Stimulated activated CD4-positive, alpha-beta T cell treated with anti-CD3 and anti-CD28 coated beads, Interleukin-1b, Interleukin-23, amount 100 ng/mL, for 4 hours (primary cell): ENCODE measurements at places on chromosomes 5 and 9.

- no peak for DNase-seq
Observed at GRCh38 chr9:122468735-122469134, 9.0 kb downstream of the OR1J1 start.

GRCh38 chr5:55308254-55308836, 556 bp downstream of the MTREX start:
- no peak for DNase-seq

GRCh38 chr9:86300701-86301100, 18.4 kb upstream of the ISCA1 start:
- no peak for DNase-seq

- DNase-seq: no peak
Observed at GRCh38 chr5:68478301-68479095, 262.9 kb downstream of the PIK3R1 start.

DNA sequence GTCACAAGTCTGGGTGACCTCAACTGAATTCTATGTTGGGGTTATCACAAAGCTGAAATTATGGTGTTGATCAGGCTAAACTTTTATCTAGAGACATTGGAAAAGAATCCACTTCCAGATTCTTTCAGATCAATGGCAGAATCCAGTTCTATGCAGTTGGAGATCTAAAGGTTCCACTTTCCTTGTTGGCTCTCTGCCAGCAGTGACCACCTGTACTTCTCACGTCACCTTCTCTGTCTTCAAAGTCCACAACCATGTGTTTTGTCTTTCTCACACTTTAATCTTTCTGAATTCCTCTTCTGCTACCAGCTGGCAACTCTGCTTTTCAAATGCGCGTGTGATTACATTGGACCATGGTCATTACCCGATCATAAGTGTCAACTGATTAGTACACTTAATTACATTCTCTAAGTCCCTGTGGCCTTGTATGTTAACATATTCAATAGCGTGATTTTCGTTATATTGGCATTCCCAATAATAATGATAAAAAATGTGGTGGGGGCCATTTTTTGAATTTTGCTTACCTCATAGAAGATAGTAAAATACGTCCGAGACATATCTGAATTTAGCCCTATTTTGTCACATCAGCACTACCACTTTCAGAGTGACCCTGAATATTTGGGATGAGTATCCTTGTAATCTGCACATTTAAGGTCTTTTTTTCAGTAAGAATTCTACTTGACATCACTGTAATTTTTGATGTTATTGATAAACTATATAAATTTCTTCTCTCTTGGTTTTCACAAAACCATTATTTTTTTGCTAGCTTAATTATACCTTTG, 73.7 kb upstream of the PRDM9 start:
- DNase-seq: no peak

GRCh38 chr5:88092358-88092757, 176.3 kb downstream of the TMEM161B start:
- DNase-seq: no peak

- DNase-seq: no peak
Observed at GRCh38 chr5:60332244-60333004, 367.5 kb downstream of the DEPDC1B start.

GRCh38 chr5:35771839-35772238, 84.9 kb upstream of the IL7R start:
- DNase-seq: no peak
